ENCODE measurements at places on chromosomes 7 and 10.

DNA sequence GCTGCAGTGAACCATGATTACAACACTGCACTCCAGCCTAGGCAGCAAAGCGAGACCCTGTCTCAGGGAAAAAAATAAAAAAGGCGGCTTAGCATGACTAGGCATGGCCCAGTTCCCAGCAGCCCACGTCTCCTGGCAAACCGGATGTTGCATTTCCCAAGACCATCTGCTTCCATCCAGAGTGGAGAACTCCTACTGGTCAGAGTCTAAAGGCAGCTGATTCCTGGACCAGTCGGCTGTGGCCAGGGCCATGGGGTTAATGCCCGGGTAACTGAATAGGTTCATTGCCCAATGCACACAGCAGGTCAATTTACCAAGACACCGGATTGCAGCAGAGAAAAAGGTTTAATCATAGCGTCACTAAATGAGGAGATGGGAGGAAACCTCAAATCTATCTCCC lies 133.1 kb downstream of the MYL10 start:
- no peak for DNase-seq

- no peak for DNase-seq
Observed at GRCh38 chr10:60009710-60010383, 103.5 kb upstream of the CCDC6 start.

GRCh38 chr7:112547916-112548315 lies 67.1 kb downstream of the LSMEM1 start:
- DNase-seq = no peak

DNA sequence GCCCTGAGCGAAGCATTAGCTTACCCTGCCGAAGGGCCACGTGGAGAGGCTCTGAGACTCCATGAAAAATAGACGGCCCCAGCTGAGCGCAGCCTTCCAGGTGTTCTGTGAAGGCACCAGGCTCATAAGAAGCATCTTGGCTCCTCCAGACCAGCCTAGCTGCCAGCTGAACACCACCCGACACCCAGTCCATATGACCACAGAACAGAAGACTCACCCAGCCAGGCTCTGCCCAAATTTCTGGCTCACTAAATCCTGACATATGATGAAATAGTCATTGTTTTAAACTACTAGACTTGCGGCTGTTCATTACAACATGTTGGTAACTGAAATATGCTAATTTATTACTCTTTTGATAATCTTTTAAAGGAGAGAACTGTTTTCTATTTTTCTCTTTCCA lies 99.5 kb upstream of the ABI1 start:
- no peak for DNase-seq

DNA sequence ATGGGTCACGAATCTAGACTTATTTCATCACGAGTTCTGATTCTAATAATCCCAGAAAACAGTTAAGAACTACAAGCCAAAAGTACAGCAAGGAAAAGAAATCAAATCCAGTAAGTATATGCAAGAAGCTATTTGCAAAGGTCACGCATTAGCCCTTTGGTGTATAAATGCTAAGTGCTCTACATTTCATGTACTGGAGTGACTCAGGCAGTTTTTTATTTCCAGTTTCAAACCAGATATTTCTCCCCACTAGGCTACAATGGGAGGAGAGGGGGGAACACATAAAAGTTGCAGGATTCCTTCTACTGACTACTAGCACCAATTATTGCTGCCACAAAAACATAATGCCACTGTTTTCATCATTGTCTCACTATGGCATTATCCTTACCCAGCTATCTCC lies 148.0 kb downstream of the NRCAM start:
- no peak for DNase-seq

- DNase-seq = no peak
Observed at GRCh38 chr7:156386097-156386496, 254.5 kb upstream of the RNF32 start.

- peak; percentile 4 for DNase-seq
Observed at GRCh38 chr10:127563718-127564553, 14.8 kb downstream of the NPS start.

- DNase-seq = no peak
Observed at GRCh38 chr7:135499818-135500217, 10.1 kb downstream of the CNOT4 start.

DNA sequence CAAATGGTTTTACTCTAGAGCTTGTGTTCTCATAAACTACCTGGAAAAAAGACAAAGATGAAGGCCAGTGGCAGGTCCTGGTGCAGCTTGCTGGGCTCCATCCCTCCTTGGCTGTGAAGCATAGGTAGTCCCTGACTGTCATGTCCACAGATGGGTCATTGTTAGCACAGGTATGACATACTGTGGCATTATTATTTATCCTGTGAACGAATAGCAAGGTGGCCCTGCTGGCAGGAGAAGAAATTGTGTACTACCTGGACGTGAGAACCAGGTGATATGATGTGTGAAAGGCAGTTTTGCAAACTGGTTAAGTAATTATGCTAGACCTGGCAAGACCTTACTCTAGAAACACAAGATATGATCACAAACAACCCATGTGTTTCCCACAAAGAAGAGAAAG lies 63.9 kb downstream of the CCDC71L start:
- DNase-seq = no peak

- no peak for DNase-seq
Observed at GRCh38 chr10:117964536-117964935, 82.2 kb downstream of the RAB11FIP2 start.

GRCh38 chr7:155213385-155213784 lies 84.3 kb upstream of the INSIG1 start:
- DNase-seq = no peak

- DNase-seq = no peak
Observed at GRCh38 chr10:44476409-44477045, 91.6 kb upstream of the CXCL12 start.

GRCh38 chr7:134783294-134784069 lies 4.0 kb downstream of the CALD1 start:
- no peak for DNase-seq

DNA sequence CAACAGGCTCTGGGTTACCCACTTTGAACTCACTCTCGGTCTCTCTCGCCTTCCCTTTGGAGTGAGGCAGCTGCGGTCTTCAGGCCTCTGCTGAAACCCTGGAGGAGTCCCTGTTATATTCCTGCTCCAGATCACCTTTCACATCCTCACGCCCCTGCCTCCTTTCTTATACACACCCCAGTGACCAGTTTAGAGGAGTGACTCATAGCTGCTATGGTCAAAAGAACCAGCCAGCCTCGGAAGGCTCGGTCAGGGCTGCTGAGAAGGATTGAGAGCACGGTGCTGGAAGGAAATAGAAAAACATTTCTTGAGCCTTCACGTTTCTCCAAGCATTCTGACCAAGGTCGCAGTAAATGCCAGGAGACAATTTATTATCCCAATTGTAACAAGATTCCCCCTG lies 28.3 kb upstream of the SVOPL start:
- no peak for DNase-seq

DNA sequence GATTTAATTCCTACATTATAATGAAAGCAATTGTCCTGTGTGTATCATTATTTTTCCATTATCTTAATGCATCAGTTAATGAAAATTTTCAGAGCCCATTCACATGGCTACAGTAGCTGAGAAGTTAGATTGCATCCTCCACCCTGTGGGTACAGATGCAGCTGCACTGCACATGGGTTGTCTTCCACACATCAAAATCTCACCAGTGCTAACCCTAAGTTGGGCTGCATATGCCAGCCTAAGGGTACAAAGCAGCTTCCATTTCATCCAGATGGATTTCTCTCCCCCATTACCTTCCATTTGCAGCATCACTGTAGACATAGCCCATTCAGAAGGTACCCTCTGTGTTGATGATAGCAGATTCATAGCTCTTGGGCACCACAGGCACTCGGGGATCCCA lies 74.7 kb upstream of the WDR11 start:
- DNase-seq = no peak

DNA sequence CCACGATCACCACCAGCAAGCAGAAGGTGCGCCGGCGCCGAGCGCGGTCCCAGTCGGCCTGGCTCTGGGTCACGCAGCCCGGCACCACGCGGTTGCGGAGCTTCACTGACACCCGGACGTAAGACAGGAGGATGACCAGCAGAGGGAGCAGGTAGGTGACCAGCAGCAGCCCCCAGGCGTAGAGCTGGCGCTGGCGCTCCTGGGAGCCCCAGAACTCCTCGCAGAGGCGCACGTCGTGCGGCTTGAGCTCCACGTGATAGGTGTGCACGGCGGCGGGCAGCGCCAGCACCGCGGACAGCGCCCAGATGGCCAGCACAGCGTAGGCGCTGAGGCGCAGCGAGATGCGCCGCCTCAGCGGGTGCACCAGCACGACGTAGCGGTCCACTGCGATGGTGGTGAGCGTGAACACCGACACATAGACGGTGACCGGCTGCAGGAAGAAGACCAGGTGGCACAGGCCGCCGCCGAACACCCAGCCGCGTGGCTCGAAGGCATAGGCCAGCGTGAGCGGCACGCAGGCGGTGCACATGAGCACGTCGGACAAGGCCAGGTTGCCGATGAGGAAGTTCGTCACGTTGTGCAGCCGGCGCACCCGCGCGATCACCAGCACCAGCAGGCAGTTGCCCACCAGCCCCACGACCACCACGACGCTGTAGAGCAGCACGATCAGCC lies 920 bp downstream of the PRLHR start:
- peak; percentile 32 for DNase-seq

GRCh38 chr10:5416981-5417380 lies 4.6 kb downstream of the NET1 start:
- no peak for DNase-seq

DNA sequence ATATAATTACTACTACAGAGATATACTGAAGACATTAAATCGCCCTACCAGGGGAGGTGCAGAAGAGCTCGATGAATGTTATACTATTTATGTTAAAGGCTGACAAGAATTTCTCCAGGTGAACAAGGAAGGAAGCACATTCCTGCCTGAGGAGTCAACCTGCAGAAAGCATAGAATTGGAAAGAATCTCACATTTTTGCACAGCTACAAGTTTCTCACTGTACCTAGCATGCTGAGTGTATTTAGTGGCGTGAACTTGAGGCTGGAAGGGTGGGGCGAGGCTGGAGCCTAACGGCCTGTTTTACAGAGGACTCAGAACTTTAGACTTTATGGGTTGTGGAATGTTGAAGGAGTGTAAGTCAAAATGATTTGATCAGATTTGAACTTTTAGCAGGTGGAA lies 373.6 kb upstream of the LRGUK start:
- DNase-seq = no peak

GRCh38 chr7:105352018-105352612 lies 36.6 kb downstream of the SRPK2 start:
- DNase-seq = peak; percentile 79

- DNase-seq = no peak
Observed at GRCh38 chr7:120521761-120522737, 249.1 kb downstream of the KCND2 start.

DNA sequence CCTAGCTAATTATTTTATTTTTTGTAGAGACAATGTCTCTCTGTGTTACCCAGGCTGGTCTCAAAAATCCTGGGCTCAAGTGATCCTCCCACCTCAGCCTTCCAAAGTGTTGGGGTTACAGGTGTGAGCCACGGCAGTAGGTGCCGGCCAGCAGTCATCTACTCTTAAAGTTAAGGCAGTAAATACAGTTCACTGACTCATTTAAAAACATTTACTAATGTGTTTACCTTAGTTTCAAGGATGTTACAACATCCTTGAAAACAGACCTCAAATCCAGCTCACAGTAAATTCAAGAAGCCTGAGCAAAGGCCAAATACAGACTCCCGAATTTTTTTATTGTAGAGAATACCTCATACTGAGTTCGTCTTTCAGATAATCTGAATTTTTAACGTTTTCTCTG lies 29.6 kb upstream of the ABCB4 start:
- DNase-seq = no peak

GRCh38 chr10:36313142-36313541 lies 671.0 kb upstream of the FZD8 start:
- DNase-seq = no peak

DNA sequence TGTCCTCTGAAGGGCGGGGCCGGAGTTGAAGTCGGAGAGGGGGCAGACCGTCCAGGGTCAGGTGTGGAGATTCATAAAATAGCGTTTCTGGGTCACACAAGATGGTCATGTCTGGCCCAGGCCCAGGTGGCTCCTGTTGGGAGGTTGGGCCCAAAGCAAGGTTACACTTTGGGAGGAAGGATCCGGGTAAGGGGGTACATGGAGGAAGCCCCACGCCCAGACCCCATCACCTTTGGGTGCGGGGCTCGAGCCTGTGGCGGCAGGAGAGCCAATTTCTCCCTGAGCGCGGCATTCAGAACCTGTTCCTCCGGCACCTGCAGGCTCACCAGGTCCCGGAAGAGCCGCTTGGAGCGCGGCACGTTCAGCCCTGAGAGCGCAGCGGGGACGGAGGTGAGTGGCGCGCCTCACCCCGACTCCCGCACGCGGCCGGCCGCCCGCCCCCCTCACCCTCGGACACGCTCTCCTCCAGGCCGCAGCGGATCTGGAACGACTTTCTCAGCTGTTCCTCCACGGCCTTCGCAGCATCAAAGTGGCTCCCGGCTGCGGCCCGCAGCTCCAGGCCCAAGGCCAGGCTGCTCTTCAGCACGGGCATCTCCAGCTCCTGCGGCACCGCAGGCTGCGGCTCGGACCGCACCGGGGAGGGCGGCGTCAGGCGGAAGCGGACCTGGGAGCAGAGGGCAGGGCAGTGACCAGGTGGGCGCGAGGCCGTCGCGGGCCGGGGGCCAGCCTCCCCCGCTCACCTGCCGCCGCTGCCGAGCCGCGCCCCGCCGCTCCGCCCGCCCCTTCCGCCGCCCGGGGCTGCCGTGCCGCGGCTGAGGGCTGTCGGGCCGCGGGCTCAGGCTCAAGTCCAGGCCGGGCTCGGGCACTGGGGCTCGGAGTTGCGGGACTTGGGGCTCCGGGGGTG lies 644 bp downstream of the PPP1R35 start:
- DNase-seq = peak; percentile 54

- DNase-seq = no peak
Observed at GRCh38 chr7:945556-946255, 8.8 kb downstream of the ADAP1 start.

DNA sequence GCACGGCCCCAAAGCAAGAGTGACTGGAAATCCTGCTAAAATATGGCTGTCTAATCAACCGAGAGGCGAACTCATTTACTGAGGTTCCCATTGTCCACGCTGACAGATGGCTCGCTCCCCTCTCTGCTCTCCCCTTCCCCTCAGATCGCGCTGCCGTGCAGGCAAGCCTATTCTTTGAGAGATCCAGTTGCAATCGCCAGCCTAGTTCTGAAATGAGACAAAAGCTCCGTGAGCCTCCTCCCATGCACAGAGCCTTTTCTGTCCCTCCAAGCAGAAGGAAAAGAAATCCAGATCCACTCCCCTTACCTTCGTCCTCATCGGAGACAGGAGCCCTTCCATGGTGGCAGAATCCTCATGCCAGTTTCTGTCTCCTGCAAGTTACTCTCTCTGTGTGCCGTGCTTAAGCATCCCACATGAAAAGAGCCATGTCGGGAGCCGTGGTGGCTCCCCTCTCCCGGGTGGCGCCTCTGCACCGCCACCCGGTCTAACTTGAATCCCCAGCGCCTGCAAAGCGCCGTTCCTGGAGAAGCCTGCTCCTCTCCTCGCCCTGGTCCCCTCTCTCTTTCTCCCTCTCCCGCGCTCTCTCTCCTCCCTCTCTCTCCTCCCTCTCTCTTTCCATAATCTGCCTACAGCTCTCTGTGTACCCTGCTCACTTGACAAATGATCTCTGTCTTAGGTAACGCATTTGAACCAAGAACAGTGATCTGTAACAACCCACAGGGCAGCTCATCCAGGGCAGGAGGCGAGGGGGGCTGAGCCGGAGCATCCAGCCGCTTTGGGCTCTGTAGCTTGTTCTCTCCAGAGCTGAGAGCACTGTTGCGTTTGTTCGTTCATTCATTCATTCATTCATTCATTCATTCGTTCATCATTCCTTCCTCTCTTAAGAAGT lies 156.8 kb downstream of the FRMD4A start:
- DNase-seq = no peak
